ENCODE measurements at places on chromosomes 3 and 15. TPM values are rescaled to one million over a fixed set of nuclear protein-coding genes. Genes with fewer than 3 reads are reported as not detected.

Gene SLC7A14
- total RNA-seq, result not detected

GRCh38 chr15:41966414-41966812 lies 5.9 kb downstream of the EHD4 start:
- peaks cover 50% of the 10 kb centered on the region for H3K4me1 ChIP-seq
- no peaks in the 10 kb centered on the region for H3K27me3 ChIP-seq
- no peaks in the 10 kb centered on the region for H3K36me3 ChIP-seq
- peak overlapping the region; percentile 79 for H3K27ac ChIP-seq
- no peak for DNase-seq

Gene DLEC1
- not detected for total RNA-seq

Gene HDDC3
- 22.6 TPM for total RNA-seq

Gene TAGLN3
- total RNA-seq, result not detected

DNA sequence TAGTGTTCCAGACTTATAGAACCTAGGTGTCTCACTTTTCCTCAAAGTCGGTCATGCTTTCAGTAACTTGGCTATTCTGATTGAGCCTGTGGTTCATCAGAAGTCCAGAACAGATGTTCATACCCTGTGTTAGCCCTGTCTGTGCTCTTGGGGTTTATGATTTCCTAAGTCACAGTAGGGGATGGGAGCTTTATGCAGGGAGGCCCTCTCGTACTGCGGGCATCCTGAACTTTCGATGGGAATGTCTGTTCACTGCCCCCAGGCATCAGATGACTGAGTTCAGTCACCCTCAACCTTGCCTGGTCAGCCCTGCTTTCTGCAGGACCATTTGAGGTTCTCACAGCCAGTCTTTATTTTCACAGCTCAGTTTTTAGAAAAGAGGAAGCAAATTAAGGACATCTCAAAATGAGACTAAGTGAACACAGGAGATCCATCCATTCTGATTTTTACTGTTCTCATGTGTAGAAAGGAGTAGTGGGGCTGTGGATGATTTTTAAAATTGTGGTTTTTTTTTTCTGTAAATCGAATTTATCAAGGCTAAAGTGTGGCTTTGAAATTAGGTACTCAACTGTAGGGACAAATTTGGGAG lies 71.3 kb downstream of the CMTM8 start:
- H3K27ac ChIP-seq, result no peak overlapping the region
- no peaks in the 10 kb centered on the region for H3K27me3 ChIP-seq
- H3K4me3 ChIP-seq, result no peak overlapping the region
- no peak for DNase-seq

DNA sequence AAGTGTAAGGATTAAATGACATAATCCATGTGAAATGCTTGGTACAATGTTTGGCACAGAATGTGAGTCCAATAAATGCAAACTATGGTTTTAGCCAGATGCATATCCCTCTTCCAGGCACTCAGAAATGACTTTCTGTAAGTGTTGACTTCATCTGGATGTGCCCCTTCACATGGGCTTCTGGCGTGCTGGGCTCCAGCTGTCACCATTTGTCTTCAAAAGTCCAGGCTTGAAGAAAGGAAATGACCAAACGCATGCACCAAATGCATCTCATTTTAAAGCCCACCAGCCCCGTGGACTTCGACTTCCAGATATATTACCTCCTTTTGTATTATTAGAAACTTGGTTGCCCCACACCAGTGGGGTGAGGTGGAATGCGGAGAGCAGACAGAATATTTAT lies 23.7 kb downstream of the CRYGS start:
- peaks cover 2% of the 10 kb centered on the region for H3K4me1 ChIP-seq
- DNase-seq, result no peak
- no peak overlapping the region for H3K27ac ChIP-seq
- H3K4me3 ChIP-seq, result no peak overlapping the region
- H3K36me3 ChIP-seq, result no peaks in the 10 kb centered on the region

DNA sequence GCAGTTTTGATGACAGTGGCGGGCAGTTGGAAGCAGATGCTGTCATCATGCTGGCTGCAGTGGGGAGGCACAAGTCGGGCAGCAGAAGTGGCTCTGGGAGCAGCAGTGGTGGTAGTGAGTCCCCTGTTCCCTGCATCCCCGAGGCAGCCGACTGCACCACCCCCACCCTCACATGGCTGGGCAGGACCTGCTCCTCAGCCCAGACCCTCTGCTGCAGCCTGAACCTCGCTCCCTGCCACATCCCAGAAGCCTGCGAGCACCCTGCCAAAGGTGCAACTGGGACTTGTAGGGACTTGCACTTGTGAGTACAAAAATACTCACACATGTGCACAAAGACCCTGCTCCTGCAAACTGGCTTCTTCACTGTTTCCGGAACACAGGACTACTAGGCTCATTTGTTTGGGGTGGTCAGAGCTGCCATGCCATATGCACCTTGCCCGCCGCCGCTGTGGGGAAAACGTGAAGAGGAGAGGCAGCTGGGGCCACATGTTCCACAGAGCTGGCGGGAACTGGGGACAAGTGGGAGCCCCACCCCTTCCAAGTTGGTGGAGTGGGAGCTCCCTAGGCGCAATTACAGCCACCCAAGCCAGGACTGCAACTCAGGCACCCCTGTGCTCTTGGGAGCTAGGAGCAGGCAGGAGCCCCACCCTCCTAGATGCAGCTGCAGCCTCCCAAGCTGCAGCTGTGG lies 2.2 kb downstream of the JMJD7 start:
- peaks cover 8% of the 10 kb centered on the region for H3K36me3 ChIP-seq
- no peak overlapping the region for H3K27ac ChIP-seq
- H3K4me3 ChIP-seq, result no peak overlapping the region
- peaks cover 5% of the 10 kb centered on the region for H3K4me1 ChIP-seq
- no peaks in the 10 kb centered on the region for H3K27me3 ChIP-seq
- no peak for DNase-seq

GRCh38 chr3:150239766-150240165 lies 168.3 kb upstream of the TSC22D2 start:
- H3K27ac ChIP-seq, result no peak overlapping the region
- H3K36me3 ChIP-seq, result no peaks in the 10 kb centered on the region
- H3K4me3 ChIP-seq, result no peak overlapping the region
- H3K4me1 ChIP-seq, result peaks cover 22% of the 10 kb centered on the region
- no peak for DNase-seq
- H3K27me3 ChIP-seq, result no peaks in the 10 kb centered on the region

DNA sequence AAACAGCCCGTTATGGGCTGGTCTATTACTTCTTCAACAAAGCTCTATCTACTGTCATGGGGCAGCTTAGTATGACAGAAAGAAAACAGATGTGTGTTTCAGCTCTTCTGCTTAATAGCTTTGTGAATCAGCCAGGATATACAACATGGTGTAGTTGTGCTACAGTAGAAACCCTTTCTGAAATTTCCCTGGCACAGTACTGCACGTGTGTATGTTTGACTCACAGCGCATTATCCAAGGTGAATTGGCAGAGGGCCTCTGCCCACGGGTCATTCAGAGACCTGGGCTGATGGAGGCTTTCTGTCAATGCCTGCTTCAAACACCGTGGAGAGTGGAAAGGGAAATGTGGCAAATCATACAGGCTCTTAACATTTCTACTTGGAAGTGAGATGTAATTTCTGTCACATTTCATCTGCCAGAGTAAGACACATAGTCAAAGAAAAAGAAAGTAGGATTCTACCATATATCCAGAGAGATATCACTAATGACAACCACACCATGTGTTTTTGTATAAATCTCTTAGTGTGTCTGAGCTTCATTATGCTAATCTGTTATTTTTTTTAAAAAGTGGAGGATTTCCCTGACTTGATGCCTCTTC lies 505.1 kb downstream of the CNTN4 start:
- DNase-seq, result no peak
- no peak overlapping the region for H3K4me3 ChIP-seq
- no peaks in the 10 kb centered on the region for H3K27me3 ChIP-seq
- H3K27ac ChIP-seq, result no peak overlapping the region

DNA sequence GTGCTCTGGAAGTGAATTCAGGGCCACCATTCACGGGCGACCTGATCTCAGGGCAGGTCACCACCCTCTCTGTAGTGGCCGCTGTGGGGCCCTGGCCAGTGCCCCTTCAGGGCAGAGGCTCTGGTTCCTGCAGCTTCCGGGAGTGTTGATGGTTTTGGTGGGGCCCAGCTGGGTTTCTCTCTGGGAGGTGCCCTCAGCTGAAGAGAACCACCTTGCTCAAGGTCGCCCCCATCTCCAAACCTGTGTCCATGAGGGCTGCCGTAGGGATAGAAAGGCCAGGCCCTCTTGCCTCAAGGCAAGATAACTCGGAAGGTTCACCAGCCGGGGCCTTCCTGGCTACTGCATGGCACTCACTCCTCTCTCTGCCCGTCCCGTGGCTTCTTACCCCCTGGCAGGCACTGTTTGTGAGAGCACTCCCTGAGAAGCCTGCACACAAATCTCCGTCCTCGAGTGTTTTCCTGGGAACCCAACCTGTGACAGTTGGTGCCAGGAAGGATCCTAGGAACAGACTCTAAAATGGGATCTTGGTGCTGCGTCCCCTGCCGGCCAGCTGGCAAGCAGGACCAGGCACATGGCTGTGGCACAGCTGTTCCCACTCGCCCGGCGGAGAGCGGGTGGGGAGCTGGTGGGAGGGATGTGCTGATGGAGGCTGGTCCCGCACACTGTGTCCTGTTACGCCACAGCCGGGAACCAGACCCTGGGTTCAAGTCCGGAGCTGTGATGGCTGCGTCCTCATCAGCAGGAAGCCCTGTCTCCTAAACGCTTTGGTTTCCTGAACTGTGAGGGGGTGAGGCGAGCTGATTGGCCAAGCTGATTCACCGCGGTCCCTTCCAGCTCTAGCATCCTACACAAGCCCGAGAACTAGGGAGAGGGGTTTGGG lies 23.2 kb upstream of the PIGZ start:
- H3K4me1 ChIP-seq, result no peaks in the 10 kb centered on the region
- no peaks in the 10 kb centered on the region for H3K27me3 ChIP-seq
- DNase-seq, result no peak
- H3K36me3 ChIP-seq, result no peaks in the 10 kb centered on the region
- H3K27ac ChIP-seq, result no peak overlapping the region

Gene GOLGA6B
- not detected for total RNA-seq

Gene TASOR
- total RNA-seq, result 32.6 TPM

DNA sequence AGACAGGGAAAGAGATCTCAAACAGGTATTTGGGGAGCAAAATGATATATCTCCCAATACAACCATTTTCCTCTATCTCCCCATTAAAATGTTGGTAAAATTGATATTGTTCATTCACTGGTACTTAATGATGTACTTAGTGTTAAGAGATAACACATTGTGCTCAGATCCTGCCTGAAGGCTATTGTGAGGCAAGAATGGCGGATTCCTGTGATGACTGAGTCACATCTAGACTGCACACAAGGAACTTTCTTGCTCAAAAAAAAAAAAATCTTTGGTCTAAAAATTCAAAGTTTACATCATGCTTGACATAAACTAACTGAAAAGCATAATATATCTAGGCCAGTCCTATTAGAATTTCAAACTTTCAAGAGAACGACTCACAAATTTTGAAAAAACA lies 171.1 kb upstream of the TTC14 start:
- H3K4me3 ChIP-seq, result no peak overlapping the region
- H3K36me3 ChIP-seq, result no peaks in the 10 kb centered on the region
- no peak overlapping the region for H3K27ac ChIP-seq
- no peaks in the 10 kb centered on the region for H3K27me3 ChIP-seq
- H3K4me1 ChIP-seq, result no peaks in the 10 kb centered on the region
- DNase-seq, result no peak

DNA sequence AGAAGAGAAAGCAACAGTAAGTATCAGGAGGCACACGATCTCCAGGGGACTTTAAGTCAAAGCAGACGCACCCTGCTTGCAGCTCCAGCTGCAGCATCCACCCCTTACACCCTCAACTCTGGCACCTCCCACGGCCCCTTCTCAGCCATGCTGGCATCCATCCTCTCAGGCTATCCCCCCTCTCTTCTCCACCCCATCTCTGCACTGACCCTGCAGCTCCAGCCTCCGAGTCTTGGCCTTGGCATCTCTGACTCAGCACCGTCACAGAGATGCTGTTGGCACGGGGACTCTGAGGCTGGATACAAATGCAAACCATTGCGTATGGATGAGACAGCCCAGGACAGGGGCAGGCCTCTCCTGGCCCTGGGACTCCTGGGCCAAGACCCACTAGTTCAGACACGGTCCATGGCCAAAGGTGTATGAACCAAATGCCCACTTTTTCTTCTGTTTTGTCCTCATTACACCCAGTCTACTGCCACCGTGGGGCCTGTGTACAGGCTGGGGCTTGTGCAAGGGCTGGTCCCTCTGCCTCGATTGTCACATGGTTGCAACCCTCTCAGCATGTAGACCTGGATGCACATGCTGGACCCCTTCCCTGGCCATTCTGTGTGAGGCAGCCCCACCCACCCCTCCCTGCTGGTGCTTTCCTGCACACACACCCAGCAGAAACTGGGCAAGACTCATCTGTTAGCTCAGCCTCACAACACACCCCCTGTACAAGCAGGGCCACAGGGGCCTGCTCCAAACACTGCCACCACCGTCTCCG lies 18.7 kb upstream of the ZXDC start:
- no peak for DNase-seq
- no peaks in the 10 kb centered on the region for H3K4me1 ChIP-seq
- H3K36me3 ChIP-seq, result no peaks in the 10 kb centered on the region
- no peaks in the 10 kb centered on the region for H3K27me3 ChIP-seq
- H3K27ac ChIP-seq, result no peak overlapping the region
- no peak overlapping the region for H3K4me3 ChIP-seq

- no peaks in the 10 kb centered on the region for H3K27me3 ChIP-seq
- H3K36me3 ChIP-seq, result no peaks in the 10 kb centered on the region
- no peak for DNase-seq
- no peak overlapping the region for H3K27ac ChIP-seq
- H3K4me3 ChIP-seq, result no peak overlapping the region
Measured at GRCh38 chr3:13296662-13297061, 123.5 kb downstream of the NUP210 start.

DNA sequence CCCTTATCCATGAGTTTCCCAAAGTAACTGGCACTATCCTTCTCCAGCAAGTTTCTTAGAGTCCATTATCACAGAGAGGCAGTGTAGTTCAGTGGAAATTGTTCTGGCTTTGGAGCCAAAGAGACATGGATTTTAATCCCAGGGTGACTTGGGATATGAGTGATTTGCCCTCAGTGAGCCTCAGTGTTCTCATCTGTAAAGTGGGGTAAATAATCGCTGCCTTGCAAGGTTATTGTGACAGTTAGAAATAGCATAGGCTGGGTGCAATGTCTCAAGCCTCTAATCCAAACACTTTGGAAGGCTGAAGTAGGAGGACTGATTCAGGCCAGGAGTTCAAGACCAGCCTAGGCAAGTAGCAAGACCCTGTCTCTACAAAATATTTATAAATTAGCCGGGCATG lies 30.0 kb downstream of the DAPK2 start:
- peaks cover 20% of the 10 kb centered on the region for H3K4me1 ChIP-seq
- no peak overlapping the region for H3K4me3 ChIP-seq
- DNase-seq, result no peak
- no peaks in the 10 kb centered on the region for H3K36me3 ChIP-seq
- H3K27ac ChIP-seq, result no peak overlapping the region

- H3K27me3 ChIP-seq, result no peaks in the 10 kb centered on the region
- H3K27ac ChIP-seq, result no peak overlapping the region
- no peak for DNase-seq
Measured at GRCh38 chr3:140091143-140091542, 156.2 kb downstream of the CLSTN2 start.

Gene FILIP1L
- total RNA-seq, result 3.4 TPM

Gene ERICH6
- total RNA-seq, result 0.24 TPM

GRCh38 chr3:44510000-44510368 lies 32.5 kb upstream of the ZNF445 start:
- no peaks in the 10 kb centered on the region for H3K4me1 ChIP-seq
- H3K27me3 ChIP-seq, result no peaks in the 10 kb centered on the region
- peak overlapping the region; percentile 77 for H3K4me3 ChIP-seq
- peak overlapping the region; percentile 72 for H3K27ac ChIP-seq
- no peaks in the 10 kb centered on the region for H3K36me3 ChIP-seq
- DNase-seq, result no peak

- H3K27ac ChIP-seq, result no peak overlapping the region
- no peak overlapping the region for H3K4me3 ChIP-seq
- DNase-seq, result no peak
- H3K36me3 ChIP-seq, result no peaks in the 10 kb centered on the region
- peaks cover 11% of the 10 kb centered on the region for H3K4me1 ChIP-seq
Measured at GRCh38 chr3:63557912-63558311, 94.6 kb upstream of the SNTN start.
